Prostate gland (tissue), 2 donors: ENCODE measurements at places on chromosomes 1 and 21.

DNA sequence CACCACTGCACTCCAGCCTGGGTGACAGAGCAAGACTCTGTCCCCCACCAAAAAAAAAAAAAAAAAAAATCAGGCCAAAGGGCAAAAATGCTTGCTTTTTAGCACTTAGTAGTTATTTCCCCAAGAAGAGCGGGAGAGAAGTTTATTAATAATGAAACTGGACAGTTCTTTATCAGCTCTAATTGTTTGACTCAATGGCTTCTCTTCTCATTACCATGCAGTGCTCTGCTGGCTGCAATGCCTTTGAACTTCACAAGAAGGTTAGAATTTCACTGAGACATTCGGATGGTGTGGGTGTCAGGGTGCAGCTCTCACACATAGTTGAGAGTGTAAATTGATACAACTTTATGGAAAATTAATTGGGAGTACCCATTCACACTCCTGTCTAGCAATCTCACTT, 63.7 kb downstream of the EDARADD start:
- DNase-seq: no peak

GRCh38 chr21:22297575-22297974, 1299.4 kb downstream of the NCAM2 start:
- no peak for DNase-seq

DNA sequence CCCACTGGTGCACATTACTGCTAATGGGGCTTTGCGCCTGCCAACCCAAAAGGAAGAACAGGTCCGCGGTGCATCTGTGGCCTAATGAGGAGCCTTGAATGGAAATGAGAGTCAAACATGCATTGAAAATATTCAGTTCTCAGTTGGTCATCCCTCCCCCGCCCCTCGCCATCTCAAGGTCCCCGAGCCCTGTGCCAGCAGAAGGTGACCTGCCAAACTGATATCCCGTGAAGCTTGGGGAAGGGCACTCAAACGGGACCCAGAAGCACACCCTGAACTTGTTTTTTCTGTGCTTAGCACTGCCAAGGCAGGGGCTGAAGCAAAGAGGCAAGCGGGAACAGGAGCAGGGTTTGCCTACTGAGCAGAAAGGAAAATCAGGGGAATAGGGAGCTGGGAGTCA, 67.9 kb upstream of the ZNF648 start:
- no peak for DNase-seq

DNA sequence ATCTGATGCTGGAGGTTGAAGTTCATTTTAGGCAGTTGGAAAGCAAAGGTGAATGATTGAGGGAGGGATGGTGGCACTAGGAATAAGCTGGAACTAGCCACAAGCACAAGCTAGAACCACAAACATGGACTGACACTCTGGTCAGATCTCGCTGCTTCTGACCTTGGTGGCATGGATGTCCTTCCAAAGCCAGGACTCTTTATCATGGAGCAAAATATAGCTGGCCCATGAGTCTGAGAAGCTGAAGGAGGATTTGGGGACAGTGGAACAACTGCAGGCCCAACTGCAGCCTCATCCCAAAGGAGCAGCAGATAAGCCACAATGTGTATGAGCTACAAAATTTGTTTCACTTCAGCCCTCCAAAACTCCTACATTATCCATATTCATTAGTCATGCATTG, 35.5 kb downstream of the SRSF11 start:
- no peak for DNase-seq

DNA sequence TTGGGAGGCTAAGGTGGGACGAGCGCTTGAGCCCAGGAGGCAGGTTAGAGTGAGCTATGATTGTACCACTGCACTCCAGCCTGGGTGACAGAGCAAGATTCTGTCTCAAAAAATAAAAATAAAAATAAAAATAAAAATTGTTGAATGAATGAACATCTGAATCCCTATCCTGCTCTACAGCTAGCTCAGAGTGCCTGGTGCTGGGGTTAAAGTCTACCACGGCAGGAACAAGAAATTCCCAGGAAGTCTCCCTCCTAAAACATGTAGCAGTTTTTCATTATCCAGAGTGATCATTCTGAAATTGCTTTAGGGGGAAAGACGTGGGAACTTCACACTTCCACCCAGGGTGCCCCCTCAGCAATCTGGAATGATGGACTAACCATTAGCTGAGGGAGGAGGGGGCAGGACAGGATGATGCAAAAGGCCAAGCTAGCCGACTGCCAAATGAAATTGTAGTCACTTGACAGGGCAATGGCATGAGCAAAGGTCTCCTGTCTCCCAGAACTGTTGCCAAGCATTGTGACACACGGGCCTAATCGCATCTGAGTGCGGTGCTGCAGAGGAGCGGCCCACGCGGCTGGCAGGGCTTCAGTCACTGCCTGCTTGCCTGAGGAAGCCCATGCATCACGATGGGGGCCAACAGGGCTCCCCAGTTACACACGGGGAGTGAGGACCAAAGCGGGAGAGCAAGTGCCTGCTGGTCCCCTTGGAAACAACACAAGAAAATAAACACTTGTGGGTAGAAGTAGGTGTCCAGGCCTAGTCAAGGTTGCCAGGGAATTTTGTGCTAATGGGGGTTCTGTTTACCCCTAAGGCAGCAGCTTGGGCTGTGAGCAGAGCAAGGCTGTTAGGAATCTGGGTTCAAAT, 85.7 kb downstream of the NENF start:
- no peak for DNase-seq

GRCh38 chr1:35574125-35574654, 1.1 kb downstream of the TFAP2E start:
- DNase-seq: no peak

DNA sequence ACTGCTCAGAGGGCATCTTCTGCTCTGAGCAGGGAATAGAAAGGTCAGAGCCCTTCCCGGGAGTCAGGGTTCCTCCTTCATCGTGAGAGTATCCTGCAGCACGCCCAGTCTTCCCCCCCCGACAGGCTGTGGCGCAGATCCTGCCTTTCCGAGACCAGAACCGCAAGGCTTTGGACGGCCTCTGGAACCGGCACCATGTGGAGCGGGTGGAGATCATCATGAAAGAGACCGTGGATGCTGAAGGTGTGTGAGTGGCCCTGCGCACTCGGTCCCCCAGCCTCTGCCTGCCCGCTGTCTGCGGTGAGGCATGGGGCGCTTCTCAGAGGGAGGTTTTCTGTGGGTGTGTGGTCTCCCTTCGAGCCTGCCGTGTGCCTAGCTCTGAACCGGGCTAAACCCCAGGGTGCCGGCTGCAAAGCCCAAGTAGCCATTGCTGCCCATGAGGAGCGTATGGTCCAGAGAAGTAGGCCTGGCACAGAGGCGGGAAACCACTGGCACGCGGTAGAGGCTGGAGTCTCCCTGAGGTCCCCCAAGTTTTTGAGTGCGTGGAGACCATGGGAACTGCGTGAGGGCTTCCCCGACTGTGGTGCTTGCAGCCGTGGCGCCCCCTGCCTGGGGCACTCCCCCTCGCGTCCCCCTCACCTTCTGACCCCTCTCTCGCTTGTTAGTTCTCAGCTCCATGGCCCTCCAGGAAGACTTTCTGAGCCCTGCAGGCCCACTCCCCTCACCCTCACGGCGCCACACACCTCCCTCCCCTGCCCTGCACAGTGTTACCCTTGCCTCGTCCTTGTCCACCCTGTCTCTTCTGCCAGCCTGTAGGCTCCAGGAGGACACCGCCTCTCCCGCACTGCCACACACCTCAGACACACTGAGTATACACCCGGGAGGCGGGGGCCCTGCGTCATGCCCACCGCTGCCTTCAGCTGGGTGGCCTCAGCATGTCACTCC, 12.5 kb downstream of the H6PD start:
- DNase-seq: no peak
